ENCODE measurements at places on chromosomes 7 and 10. TPM values are rescaled to one million over a fixed set of nuclear protein-coding genes. Genes with fewer than 3 reads are reported as not detected.

DNA sequence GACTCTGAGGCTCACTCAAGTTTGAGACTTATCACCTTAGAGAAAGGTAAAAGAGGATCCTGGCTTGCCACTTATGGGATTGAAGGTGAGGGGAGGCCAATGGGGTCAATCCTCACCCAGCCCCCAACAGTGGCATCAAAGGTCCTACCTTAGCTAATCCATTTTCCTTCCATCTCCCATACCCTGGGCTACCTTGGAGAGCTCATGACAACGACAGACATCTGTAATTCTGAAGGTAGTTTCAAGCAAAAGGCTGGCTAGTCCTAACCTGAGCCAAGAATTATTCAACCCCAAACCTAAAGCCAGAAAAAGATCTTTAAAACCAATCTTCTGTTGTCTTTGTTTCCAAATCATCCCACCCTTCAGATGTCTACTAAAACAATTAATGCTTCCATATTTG is 179.2 kb upstream of the GHITM start:
- no peak overlapping the region for H3K27ac ChIP-seq
- no peaks in the 10 kb centered on the region for H3K36me3 ChIP-seq
- peaks cover 3% of the 10 kb centered on the region for H3K27me3 ChIP-seq
- H3K4me1 ChIP-seq, result no peaks in the 10 kb centered on the region
- H3K4me3 ChIP-seq, result no peak overlapping the region

GRCh38 chr7:129947049-129947448 is 5.7 kb downstream of the UBE2H start:
- no peaks in the 10 kb centered on the region for H3K27me3 ChIP-seq
- H3K4me1 ChIP-seq, result peaks cover 21% of the 10 kb centered on the region
- DNase-seq, result no peak

Gene ERVW-1
- total RNA-seq, result not detected

Gene ANKRD30A
- total RNA-seq, result not detected

Gene SFXN3
- total RNA-seq, result 17.1 TPM

Gene NUTM2E
- 0.07 TPM for total RNA-seq

Gene PRLHR
- not detected for total RNA-seq
